ENCODE measurements at places on chromosomes 5 and 9. TPM values are rescaled to one million over a fixed set of nuclear protein-coding genes. Genes with fewer than 3 reads are reported as not detected.

Gene BTNL9
- total RNA-seq = under 0.01 TPM

Gene GALT
- total RNA-seq = 27.0 TPM

Gene PCDHB6
- 0.20 TPM for total RNA-seq

Gene PIP5K1B
- total RNA-seq = not detected

Gene PDCD1LG2
- 1.4 TPM for total RNA-seq

Gene KIF27
- total RNA-seq = 1.3 TPM

Gene HAPLN1
- total RNA-seq = not detected

Gene IL7R
- total RNA-seq = 1.3 TPM

Gene PCDHA1
- total RNA-seq = under 0.01 TPM

Gene IL13
- total RNA-seq = not detected

Gene CCNJL
- 6.3 TPM for total RNA-seq

Gene AJM1
- 1.4 TPM for total RNA-seq

Gene SPINK6
- not detected for total RNA-seq

Gene PCDHA3
- total RNA-seq = 0.20 TPM

Data from lung microvascular endothelial cell (primary cell).